ENCODE measurements at places on chromosomes 7 and 10. TPM values are rescaled to one million over a fixed set of nuclear protein-coding genes. Genes with fewer than 3 reads are reported as not detected.
A peak's percentile ranks its signal among the peaks of the same experiment; 100 is the strongest.

DNA sequence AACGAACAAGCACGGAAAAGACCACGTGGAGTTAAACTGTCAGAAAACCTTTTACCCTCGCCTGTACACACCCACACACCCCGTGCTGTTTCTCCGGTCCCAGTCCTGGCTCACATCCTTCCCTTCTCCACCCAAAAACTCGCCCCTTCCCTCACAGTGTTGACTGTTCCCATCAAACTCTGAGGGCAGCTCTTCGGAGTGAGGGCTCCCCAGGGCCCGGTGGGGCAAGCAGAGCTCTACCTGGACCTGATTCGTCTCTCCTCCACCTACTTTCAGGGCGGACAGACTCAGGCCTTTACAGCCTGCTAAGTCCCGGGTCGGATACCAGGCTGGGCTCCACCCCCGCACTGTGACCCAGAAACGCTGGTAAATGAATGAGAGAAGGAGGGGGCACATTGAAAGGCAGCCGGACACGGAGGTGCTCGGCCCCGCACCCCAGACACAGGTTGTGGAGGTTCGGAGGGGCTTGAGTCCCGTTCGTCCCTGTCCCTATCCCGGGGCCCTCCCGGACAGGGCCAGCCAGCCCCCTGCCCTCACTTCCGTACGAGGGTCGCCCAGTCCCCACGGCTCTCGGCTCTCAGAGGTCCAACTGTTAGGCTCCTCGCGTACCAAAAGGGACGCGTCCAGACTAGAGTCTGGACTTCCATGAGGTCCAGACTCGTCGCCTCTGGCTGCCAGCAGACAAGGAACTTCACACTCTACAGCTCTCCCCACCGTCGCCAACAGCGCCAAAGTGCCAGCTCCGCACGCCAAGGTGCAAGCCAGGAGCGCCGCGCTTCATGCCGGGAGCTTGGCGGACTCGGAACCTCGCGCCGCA is 31.7 kb upstream of the ASL start:
- DNase-seq = peak; percentile 9
- H3K27me3 ChIP-seq = peaks cover 19% of the 10 kb centered on the region
- H3K4me3 ChIP-seq = peak overlapping the region; percentile 65
- no peak overlapping the region for H3K27ac ChIP-seq
- H3K36me3 ChIP-seq = no peaks in the 10 kb centered on the region

DNA sequence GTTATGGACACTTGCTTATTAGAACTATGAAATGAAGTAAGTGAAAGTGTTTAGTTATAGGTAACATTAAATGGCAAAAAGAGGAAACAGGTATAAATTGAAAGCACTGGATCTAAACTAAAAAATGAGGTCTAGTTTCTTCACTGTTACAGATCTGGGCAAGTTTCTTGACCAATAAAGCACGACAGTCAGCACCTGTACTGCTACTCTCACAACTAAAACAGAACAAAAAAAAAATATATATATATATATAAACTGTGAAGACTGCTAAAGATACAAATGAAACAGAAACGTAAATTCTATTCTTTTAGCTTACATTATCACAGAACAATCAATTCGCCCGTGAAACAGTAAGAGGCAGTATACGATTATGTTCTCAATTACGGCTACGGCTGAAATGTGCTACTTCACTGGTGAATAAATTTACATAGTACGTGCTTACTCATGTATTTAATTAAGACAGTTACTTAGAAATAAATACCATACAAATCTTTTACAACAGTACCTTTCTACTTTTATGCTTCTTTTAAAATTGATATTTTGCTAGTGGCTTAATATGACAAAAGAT is 4.2 kb downstream of the AHR start:
- H3K36me3 ChIP-seq = peaks cover 15% of the 10 kb centered on the region
- peaks cover 34% of the 10 kb centered on the region for H3K4me1 ChIP-seq
- no peaks in the 10 kb centered on the region for H3K27me3 ChIP-seq
- no peak overlapping the region for H3K4me3 ChIP-seq
- DNase-seq = no peak

Gene HMX2
- total RNA-seq = not detected

DNA sequence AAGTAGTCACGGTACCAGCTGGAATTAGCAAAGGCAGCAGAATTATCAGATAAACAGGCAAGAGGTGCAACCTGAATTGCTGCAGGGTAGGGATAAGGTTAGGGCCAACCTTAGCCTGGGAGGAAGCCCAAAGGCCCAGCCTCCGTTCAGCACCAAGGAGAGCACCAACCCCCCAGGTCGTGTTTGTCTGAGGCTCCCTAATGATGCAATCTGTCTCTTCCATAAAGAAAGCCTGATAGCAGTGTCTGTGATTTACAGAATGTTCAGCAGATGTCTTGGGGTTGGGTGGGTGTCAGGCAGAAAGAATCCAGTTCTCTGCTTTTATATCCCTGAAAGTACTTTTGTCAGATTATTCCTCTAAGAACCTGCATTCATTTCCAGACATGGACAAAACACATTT is 328.4 kb upstream of the AOAH start:
- H3K27ac ChIP-seq = no peak overlapping the region
- H3K4me3 ChIP-seq = no peak overlapping the region
- H3K36me3 ChIP-seq = peaks cover 26% of the 10 kb centered on the region

DNA sequence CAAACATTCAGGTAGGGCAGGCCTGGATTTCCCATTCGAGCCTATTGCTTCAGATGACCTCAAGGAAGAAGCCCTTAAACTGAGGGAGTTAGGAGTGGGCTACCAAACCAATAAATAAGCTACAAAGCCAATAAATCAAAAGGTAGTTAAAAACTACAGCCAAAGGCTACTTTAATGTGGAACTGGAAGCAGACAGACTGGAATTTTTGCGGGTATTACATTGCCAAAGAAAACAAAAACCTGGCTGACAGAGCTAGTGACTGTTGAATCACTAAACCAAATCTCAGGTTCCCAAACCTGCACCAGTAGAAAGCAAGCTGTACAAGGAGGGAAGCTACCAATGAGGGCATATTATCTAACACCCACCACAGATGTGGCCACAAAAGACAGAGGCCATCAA is 315.6 kb downstream of the GRM8 start:
- no peaks in the 10 kb centered on the region for H3K27me3 ChIP-seq
- no peaks in the 10 kb centered on the region for H3K36me3 ChIP-seq
- no peak overlapping the region for H3K4me3 ChIP-seq

DNA sequence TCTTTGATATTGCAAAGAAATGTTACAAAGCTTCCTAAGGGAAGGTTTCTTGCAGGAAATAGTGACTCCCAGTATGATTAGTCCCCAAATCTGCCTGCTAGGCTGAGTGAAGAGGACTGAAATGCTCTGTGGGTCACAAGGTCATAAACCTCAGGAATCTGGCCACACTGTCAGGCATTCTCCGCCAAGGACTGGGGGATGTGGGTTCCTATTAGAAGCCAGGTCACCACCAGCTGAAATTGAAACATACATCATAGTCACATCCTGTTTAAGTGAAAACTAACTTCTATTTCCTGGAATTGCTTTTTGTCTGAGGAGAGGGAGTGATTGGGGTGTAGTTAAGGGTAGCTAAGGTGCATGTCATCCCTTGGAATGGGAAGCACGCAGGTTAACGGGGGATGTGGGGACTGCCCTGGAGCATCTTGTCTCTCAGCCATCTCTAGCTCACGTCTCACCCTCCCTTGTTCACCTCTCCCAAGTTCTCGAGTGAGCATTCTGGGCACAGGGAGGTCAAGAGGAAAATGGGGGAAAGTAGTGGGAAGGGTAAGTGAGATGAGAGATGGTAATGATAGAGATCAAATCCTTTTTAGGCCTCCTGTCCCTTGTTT is 12.0 kb upstream of the GSAP start:
- no peak for DNase-seq
- no peaks in the 10 kb centered on the region for H3K36me3 ChIP-seq
- H3K27me3 ChIP-seq = peaks cover 8% of the 10 kb centered on the region
- H3K27ac ChIP-seq = peak overlapping the region; percentile 30
- H3K4me3 ChIP-seq = peak overlapping the region; percentile 2

DNA sequence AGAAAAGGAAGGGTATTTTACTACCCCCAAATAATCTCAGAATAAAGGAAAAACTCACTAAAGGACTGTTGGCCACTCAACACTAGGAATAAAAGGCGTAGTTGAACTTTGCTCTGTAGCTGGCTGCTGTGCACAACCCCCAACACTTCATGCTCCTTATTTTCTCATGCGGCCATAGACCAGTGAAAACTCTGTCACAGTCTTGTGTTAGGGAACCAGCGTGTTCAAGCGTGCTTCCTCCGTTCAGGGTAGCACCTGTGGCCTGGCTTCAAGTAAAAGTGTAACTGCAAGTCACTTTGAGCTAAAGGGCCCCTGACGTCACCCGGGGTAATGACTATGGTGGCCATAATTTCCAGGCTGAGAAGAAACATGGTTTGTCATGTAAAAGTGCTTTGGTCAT is 27.0 kb downstream of the BLNK start:
- no peak overlapping the region for H3K4me3 ChIP-seq
- peaks cover 7% of the 10 kb centered on the region for H3K27me3 ChIP-seq
- H3K27ac ChIP-seq = no peak overlapping the region
- H3K36me3 ChIP-seq = no peaks in the 10 kb centered on the region

DNA sequence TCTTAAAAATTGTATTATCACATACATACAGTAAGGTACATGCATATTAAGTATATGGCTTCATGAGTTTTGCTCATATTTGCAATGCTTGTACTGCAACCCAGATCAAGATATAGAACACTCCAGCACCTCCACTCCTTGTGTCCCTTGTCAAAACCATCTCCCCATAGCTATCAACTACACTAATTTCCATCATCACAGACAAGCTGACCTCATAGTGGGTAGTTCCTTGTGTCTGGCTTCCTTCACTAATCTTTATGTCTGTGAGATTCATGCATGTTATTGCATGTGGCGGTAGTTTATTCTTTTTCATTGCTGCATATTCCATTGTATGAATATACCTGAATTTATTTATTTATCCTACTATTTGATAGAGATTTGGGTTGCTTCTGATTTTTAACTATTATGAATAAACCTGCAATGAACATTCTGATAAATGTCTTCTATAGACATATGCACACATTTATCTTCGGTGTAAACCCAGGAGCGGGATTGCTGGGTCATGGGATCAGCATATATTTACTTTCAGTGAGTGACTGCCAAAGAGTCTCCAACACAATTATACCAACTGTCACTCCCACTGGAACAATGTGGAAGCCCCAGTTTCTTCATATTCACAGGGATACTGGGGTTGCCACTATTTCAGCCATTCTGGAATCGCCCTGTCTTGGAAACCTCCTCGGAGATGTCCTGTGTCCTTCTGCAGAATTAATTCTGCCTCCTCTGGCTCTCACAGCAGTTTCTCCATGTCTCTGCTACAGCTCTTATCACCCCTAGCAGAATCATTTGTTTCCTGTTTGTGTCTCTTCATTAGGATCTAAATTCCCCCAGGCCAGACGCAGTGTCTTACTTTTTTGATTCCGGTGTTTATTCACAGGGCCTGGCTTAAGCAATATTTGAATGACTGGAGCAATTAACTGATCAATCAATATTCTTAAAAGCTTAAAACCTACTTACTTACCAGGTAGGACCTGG is 14.7 kb upstream of the ADAM12 start:
- H3K4me3 ChIP-seq = no peak overlapping the region
- H3K36me3 ChIP-seq = no peaks in the 10 kb centered on the region
- no peaks in the 10 kb centered on the region for H3K27me3 ChIP-seq
- no peak overlapping the region for H3K27ac ChIP-seq
- no peak for DNase-seq

DNA sequence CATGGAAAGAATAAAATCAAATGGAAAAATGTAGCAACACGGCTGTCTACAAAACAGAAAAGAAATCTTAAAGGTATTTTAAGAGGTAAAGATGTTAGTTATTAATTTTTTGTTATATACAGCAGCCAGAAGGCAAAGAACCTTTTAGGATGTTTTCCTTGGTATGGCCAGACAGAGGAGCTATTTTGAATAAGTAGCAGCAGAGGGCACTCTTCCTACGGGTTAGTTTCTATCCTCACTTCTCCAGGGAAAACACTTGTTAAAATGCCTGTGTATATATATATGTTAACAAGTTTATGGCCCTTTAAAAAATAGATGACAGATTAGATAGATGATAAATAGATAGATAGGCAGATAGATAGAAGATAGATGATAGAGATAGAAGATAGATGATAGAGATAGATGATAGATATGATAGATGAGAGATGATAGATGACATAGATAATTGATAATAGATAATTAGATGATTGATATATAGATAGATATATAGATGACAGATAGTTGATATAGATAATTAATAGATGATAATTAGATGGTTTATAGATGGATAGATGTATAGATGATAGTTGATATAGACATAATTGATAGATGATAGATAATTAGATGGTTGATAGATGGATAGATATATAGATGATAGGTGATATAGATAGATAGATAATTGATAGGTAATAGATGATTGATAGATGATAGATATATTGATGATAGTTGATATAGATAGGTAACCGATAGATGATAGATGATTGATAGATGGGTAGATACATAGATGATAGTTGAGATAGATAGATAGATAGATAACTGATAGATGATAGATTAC is 57.8 kb upstream of the WIPF3 start:
- DNase-seq = no peak
- H3K36me3 ChIP-seq = no peaks in the 10 kb centered on the region
- H3K27ac ChIP-seq = no peak overlapping the region
- no peaks in the 10 kb centered on the region for H3K27me3 ChIP-seq

All from activated T-helper 2 cell treated with anti-CD3 and anti-CD28 coated beads, Interferon-gamma antibody, Interleukin-2, Interleukin-4, amounts not matched to agents 10 μg/mL and 5 μg/mL and 100 μg/mL, durations not matched to agents 14 hours and 24 hours and 36 hours (primary cell).